ENCODE measurements at places on chromosomes 5 and 9.

- no peak for DNase-seq
Observed at GRCh38 chr9:134656334-134657006, 14.9 kb downstream of the COL5A1 start.

GRCh38 chr9:96051423-96051822 is 175.9 kb downstream of the ERCC6L2 start:
- DNase-seq = no peak

DNA sequence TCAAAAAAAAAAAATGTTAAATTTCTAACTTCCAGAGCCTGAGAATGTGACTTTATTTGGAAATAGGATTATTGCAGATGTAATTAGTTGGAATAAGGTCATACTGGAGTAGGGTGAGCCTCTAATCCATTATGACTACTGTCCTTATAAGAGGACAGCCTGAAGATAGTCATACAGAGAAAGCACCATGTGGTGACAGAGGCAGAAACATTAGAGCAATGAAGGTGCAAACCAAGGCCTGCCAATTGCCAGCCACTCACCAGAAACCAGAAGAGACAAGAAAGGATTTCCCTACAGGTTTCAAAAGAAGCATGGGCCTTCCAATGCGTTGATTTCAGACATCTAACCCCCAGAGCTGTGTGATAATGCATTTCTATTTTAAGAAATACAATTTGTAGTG is 659.2 kb upstream of the CHD1 start:
- no peak for DNase-seq

- no peak for DNase-seq
Observed at GRCh38 chr5:65050826-65051498, 282.2 kb downstream of the CWC27 start.

GRCh38 chr9:110048976-110049698 is 158.8 kb downstream of the C9orf152 start:
- no peak for DNase-seq

DNA sequence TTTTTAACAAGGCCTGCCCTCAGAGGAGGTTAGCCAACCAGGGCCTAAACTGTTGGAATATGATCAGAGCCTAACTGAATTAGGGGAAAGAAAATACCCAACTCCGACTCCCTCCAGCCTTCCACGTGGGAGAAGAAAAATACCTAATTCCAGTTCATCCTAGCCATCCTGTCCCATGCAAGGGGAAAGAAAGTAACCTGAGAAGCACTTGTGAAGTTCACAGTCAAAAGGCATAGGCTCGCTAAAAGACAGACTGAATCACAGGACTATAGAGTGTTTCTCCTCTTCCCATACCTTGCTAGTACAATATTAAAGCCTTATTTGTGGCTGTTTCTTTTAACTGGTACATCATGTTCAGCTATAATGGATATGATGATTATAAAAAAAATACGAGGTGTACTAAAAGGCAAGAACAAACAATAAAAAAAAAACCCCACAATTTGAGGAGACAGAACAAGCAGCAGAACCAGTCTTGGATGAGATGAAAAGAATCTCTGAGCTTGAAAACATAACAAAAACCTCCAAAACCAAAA is 18.0 kb upstream of the ATP10B start:
- no peak for DNase-seq

DNA sequence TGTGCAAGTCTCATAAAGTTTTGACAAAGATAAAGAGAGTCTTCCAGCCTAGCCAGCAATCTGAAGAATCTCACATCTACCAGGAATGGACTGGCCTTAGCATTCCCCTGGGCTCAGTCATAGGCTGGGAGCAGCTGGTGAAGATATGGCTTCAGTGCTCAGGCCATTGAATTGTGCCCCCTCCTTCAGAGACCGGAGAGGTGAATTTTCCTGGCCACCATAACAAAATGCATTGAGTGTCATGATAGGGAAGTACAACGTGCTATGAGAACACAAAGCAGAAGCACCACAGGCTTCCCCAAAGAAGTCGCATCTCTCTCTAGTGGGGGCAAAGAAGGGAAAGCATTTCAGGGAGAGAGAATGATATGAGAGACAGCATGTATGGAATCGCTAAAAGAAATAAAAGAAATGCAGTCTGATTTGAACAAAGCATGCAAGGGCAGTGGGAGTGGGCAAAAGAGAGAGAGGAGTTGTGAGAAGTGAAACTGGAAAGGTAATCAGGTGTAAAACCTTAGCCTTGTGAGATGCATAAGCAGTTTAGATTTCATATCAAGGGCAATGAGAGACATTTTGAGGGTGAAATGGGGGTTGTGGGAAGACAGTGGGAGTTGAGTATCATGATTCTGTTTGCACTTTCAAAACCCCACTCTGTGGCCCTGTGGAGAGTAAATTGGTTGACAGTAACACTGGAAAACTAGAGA is 57.1 kb upstream of the NMUR2 start:
- DNase-seq = no peak

DNA sequence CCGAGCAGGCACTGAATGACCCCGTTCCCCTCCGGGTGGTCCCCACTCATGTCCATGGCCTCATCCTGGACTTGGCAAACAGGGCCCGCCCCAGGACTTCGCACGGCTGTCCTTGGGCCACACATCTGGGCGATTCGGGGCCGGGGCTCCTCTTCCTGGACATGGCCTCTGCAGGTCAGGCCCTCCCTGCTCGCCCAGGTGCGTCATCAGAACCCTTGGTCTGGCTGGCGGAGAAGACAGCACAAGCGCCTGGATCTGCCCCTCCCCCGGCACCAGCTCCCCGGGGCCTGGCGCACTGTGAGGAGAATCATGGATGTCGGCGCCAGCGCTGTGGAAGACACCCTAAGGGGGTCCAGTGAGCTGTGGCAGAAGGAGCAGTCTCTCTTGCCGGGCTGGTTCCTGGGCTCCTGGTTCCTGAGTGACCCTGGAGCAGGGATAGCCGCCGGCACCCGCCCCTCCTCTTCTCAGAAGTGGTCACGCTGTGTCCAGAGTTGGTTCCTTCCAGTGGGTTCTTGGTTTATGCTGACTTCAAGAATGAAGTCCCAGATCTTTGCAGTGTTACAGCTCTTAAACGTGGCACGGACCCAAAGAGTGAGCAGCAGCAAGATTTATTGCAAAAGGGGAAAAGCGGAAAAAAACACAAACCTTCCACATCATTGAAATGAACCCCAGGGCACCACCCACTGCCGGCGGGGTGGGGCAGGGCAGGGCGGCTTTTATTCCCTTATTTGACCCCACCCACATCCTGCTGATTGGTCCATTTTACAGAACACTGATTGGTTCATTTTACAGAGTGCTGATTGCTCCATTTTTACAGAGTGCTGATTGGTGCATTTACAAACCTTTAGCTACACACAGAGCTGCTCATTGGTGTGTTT is 25.9 kb upstream of the SLC12A7 start:
- no peak for DNase-seq

- no peak for DNase-seq
Observed at GRCh38 chr5:1199649-1200494, 1.5 kb upstream of the SLC6A19 start.

DNA sequence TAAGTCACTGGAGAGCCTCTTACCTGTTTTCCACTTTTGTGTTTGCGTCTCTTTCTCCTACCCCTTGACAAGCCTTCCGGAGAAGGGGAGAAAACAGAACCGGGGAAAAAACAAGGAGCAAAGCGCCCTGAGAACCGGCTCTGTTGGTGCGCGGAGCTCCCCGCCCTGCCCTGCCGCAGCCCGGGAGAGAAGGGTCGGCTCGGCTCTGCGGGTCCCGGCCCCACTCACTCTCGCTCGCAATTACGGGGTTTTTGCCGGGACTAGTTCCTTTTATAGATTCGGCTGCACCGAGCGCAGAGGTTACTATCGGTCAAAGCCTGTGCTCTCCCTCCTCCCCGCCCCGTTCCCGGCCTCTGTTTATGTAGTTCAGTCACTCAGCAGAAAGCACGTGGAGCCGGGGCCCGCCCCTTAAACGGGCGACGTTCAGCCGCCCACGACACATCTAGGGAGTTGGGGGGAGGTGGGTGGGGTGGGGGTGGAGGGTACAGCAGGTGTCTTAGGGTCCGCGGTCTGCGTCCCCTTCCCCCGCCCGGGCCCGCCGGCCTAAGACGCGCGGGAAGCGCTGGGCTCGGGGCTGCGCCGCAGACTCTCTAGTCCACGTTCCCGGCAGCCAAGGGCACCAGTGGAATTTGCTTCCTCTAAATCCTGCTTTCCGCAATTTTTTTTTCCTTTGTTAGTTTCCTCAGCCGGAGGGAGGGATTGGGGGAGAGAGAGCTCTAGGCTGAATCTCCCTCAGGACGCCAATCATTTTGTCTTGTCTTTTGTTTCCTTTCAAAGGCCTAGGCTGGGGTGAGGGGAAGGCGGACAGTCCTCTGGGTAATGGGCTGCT is at the start of gene ABCA1:
Gene ABCA1, minus strand, starts transcription at position 244 of the 829 bp plus-strand sequence. CDS start 24,476 bp downstream, outside the sequence.
- DNase-seq = peak; percentile 37

GRCh38 chr9:2726650-2727340 is 9.5 kb downstream of the KCNV2 start:
- no peak for DNase-seq

GRCh38 chr9:34592895-34593601 is 3.5 kb upstream of the CNTFR start:
- no peak for DNase-seq

DNA sequence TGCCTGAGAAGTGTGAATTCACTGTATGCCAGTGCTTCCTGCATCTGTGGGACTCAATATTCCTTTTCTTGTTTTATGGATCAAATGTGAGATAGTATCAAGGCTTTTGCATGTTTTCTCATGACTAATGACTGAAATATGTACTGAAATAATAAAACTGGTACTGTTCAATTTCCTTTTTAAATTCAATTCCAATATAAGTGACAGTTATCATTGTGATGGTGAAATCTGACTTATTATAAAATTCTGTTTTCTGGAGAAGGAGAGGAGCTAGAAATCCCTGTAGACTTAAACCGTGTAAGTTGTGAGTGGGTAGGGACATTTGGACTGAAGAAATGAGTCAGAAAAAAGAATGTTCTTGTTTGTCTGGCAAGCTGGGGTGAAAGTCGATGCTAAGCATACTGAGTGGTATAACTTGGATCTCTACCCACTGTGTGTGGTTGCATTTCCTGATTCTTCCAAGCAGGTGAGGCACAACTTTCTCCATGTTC is 245.2 kb downstream of the EFNA5 start:
- DNase-seq = no peak

DNA sequence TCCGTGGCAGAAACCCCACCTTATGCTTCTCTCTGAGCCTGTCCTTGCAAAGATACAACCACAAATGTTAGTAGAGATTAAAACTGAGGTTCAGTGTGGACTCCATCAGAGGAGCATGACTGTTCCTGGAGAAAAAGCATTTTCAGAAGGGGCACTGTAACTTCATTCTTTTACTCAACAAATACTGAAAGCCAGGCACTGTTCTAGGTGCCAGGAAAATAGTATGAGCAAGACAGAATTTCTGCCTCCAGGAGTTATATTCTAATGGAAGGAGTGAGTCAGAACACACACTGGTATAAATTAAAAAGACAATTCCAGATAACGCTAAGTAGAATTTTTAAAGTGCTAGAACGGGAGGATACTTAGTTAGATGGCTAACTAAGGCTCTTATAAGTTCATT is 251.4 kb upstream of the GAS1 start:
- no peak for DNase-seq

DNA sequence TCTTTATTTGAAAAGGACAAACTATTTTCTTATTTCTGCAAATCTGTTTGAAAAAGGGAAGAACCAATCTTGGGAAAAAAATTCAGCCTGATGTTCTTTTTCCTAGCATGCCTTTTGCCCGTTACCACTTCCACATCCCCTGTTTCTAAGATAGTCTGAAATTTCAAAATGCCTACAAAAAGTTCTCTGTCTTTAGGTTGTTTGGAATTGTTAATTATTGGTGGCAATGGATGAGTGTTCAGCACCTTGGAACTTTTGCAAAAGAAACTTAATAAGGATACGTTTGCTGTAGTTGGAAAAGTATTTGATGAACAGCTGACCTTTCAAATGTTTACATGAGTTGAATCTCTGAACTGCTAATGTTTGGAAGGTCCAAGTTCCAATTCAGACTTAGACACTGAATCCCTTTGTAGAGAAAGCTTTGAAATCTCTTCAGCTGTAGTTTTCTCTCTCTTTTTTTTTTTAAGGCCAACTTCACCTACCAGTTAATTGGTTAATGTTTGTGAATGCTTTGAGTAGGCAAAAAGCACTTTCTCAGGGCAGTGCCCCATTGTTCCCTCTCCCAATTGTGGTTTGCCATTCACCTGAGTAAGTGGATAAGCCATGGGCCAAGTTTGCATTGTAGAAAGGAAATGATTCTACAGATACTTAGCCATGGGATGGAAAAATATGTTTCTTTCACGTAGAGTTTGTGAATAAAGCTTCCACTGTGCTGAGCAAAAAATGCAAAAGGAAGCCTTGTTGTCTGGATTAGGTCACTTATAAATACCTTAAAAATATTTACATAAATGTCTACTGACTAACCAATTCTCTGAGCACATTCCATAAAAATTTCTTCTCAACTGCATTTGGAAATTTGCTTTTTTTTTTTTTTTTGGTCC is 156.4 kb upstream of the ELL2 start:
- no peak for DNase-seq

GRCh38 chr5:141560725-141561483 is 57.9 kb downstream of the DIAPH1 start:
- no peak for DNase-seq

- DNase-seq = no peak
Observed at GRCh38 chr5:148685520-148686134, 31.3 kb upstream of the HTR4 start.

- DNase-seq = no peak
Observed at GRCh38 chr5:147454996-147455677, 54.7 kb downstream of the DPYSL3 start.

- no peak for DNase-seq
Observed at GRCh38 chr5:1243487-1244130, 18.4 kb downstream of the SLC6A18 start.

DNA sequence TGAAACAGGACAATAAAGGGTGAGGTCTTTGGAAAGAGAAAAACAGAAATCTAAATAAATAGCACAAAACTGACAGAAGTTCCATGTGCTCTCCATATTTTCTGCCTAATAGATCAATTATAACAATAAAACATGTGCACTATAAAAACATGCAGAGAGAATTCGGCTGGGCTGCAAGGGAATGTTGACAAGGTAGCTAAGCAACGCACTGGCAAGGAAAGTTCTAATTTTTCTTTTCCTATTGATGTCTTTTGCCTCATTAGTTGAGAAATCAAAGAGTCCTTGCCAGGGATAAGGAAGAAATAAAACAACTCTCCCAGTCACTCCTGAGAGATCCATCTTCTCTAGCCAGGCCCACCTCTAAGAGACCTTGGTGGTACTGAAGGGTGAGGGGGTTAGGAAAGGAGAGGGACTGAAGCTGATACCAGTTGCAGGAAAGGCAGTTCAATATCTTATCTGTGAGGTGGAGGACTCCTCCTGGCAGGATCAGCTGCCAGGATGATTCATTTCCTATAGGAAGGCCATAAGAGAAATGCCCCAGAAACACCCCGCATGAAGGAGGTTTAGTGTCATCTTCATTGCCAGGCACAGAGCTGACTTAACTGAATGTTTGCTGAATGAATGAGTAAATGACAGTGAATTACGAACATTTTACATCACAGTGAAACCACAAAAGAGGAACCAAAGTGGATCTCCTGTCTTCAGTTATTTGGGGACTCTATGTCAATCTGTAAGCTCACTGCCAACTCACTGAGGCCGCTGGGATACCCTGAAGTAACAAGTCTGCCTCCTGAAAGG is 63.7 kb upstream of the IFNK start:
- DNase-seq = no peak

- no peak for DNase-seq
Observed at GRCh38 chr5:108637134-108637533, 110.6 kb upstream of the FER start.

All from stimulated activated CD4-positive, alpha-beta T cell treated with anti-CD3 and anti-CD28 coated beads, Interleukin-1b, Interleukin-23, amount 100 ng/mL, for 1 hour (primary cell).